ENCODE measurements at places on chromosomes 7 and 10.

DNA sequence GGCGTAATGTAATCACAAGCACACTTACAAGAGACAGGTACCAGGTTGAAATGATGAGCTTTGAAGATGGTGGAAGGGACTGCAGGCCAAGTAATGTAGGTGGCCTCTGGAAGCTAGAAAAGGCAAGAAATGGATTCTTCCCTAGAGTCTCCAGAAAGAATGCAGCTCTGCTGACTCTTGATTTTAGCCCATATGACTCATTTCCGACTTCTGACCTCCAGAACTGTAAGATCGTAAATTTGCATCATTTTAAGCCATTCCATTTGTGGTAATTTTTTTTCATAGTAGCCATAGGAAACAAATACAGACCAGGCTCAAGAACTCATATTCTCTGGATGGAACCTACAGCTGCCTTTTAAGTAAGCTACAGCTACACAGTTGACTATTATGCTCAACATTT lies 315.5 kb downstream of the MAGI2 start:
- peak; percentile 89 for DNase-seq

DNA sequence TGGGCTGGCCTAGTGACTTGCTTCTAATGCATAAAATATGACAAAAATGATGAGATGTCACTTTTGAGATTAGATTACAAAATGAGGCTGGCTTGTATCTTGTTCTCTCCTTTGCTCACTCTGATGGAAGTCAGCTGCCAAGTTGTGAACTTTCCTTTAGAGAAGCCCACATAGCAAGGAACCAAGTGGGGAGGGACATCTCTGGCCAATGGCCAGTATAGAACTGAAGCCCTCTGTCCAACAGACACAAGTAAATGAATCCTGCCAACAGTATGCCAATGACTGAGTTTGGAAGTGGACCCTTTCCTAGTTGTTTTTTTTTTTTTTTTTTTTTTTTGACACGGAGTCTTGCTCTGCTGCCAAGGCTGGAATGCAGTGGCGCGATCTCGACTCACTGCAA lies 3.3 kb downstream of the ZC3HC1 start:
- DNase-seq = peak; percentile 12

DNA sequence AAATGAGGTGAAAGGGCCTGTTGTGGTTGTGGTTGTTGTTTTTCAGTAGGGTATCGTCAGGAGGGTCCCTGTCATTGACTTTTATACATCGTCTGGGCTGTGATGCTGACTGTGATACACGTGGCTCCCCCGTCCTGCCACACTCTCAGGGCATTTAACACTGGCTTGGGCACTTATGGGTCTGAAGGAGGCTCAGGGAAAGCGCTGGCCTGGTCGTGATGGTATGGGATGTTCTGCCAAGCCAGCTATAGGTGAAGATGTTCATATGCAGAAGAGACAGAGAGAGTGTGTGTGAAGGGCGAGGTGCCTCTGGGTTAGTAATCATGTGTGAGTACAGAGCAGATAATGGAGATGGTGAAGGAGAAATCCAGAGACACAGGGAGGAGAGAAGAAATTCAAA lies 158.5 kb downstream of the PRPF18 start:
- DNase-seq = no peak

GRCh38 chr10:101624526-101625102 lies 36.5 kb downstream of the DPCD start:
- no peak for DNase-seq

GRCh38 chr7:110358028-110358427 lies 732.9 kb upstream of the LRRN3 start:
- peak; percentile 58 for DNase-seq

DNA sequence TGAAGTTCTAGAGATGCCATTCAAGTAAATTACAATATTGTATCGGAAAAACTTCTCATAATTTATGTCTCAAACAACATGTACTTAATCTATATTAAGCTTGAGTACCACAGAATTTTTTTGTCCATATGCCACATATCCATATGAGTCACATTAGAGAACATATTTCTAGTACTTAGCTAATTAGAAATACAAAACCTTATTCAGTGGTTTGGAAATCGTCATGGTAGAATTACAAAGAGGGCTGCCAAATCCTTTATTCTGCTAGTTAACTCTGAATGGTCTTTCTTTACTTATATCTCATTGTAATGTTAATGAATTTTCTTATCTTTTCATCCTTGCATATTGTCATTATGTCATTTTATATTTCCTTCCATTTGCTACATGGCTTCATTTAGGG lies 9.0 kb upstream of the VIM start:
- DNase-seq = peak; percentile 77

GRCh38 chr10:117175901-117176534 lies 21.3 kb upstream of the KCNK18 start:
- peak; percentile 72 for DNase-seq

DNA sequence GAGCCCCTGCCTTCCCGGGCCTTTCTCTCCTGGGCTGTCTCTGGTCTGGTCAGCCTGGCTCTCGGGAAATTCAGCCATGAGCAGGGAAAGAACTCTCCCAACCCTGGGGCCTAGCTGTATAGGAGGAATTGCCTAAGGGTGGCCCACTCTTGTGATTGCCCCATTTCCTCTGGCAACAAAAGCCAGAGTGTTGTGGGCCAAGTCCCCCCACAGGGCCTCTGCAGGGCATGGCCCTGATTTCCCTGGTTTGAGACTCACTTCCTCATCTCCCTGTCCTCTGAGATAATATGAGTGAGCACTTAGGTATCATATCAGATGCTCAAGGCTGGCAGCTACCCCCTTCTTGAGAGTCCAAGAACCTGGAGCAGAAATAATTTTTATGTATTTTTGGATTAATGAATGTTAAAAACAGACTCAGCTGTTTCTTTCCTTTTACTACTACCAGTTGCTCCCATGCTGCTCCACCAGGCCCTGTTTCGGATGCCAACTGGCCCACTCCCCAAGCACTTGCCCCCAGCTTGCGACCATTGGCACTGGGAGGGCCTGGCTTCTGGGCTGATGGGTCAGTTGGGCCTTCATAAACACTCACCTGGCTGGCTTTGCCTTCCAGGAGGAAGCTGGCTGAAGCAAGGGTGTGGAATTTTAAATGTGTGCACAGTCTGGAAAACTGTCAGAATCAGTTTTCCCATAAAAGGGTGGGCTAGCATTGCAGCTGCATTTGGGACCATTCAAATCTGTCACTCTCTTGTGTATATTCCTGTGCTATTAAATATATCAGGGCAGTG lies 11.4 kb downstream of the IRF5 start:
- DNase-seq = no peak

GRCh38 chr7:73831834-73832651 lies 1.2 kb downstream of the CLDN4 start:
- DNase-seq = no peak

GRCh38 chr10:42836771-42837468 lies 54.3 kb downstream of the BMS1 start:
- DNase-seq = peak; percentile 25

GRCh38 chr7:101428093-101428866 lies 65.6 kb downstream of the COL26A1 start:
- DNase-seq = no peak

DNA sequence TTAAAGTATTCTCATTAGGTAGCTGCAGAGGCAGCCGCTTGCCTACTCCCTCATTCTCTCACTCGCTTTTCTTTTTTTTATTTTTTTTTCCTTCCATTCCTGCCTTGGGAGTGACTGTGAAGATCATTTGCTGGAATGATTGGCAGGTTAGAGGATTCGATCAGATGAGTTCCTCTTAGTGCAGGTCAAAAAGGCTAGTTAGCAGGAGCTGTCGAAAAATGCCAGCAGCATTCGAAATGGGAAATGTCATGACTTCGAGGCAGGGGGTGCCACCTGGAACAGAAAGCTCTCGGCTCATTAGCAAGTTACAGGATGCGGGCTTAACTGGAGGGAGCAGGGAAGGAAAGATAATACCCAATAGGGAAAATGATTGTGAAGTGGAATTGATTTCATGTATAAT lies 137.5 kb upstream of the FZD1 start:
- DNase-seq = no peak

DNA sequence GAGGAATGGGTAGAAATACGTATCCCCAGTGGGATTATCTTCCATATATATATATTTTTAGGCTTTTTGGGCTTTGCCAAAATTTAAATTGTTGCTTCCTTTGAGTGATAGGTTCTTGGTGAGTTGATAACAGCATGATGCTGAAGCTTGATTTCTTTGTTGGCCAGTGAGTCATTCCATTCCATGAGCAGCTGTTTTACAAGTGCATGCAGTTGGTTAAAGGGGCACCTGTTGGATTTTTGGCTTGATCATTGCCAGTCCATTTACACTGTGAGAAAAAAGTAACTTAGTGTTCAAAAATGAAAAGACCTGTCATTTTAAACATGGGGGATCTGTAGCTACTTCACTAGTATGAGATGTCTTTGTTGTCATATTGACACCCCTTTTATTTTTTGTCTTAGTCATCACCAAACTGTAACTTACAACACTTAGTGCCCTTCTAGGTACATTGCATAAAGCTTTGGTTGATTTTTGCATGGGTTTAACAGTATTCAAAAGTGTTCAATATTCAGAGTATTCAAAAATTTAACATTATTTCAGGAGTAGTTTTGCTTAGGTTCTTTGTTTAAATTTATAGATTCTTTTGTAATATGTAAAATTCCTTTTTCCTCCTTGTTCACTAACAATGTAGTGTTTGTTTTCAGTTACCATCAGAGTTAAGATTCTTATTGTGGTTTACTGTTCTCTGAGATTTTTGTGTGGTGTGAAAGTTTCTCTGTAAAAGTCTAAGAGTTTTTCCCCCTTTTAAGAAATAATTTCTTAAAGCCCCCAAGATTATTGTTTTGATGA lies 8.8 kb downstream of the AKAP9 start:
- peak; percentile 14 for DNase-seq

- DNase-seq = peak; percentile 79
Measured at GRCh38 chr7:93159490-93159889, 11.3 kb upstream of the SAMD9L start.

DNA sequence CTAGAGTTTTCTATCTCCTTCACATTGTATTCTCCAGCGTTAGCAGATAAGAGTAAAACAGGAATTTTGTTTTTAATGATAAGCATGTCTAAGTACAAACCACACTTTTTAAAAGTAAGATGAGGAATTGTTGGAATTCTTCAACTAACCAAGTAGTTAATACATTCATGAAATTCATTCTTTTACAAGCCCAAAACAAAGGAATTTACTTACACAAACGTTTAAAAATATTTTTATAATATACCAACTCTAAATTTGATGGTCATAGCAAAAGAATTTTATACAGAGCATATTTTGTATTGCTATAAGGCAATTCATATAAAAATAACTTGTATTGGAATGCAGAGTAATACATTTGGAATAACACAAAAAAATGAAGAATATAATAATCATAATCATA lies 51.3 kb downstream of the TWIST1 start:
- peak; percentile 51 for DNase-seq

- peak; percentile 84 for DNase-seq
Measured at GRCh38 chr7:79452032-79452494, 1.4 kb downstream of the MAGI2 start.

DNA sequence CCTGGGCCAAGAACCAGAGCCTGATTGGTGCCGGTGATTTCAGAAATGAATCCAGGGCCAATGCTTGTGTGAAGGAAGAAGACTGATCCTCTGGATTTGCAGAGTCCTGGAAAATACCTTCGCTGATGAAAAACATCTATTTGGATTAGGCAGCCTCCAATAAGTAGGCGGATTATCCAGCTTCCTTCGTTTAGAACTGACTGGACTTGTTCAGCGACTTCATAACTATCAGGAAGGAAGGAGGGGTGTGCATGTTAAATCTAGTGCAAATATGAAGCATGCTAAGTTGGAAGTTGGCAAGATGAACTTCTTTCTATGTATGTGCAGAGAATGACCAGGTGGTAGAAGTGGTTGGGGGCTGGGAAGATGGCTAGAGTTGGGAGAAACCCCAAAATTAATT lies 41.0 kb downstream of the NKX2-3 start:
- no peak for DNase-seq

- DNase-seq = peak; percentile 99
Measured at GRCh38 chr7:73822319-73823173, 8.2 kb upstream of the CLDN4 start.

- peak; percentile 98 for DNase-seq
Measured at GRCh38 chr10:97648562-97649404, 8.3 kb downstream of the PI4K2A start.
